ENCODE measurements at places on chromosomes 7 and 10. TPM values are rescaled to one million over a fixed set of nuclear protein-coding genes. Genes with fewer than 3 reads are reported as not detected.

Gene BAMBI
- polyA plus RNA-seq = 42.2 TPM

Gene HOXA11
- 35.9 TPM for polyA plus RNA-seq

DNA sequence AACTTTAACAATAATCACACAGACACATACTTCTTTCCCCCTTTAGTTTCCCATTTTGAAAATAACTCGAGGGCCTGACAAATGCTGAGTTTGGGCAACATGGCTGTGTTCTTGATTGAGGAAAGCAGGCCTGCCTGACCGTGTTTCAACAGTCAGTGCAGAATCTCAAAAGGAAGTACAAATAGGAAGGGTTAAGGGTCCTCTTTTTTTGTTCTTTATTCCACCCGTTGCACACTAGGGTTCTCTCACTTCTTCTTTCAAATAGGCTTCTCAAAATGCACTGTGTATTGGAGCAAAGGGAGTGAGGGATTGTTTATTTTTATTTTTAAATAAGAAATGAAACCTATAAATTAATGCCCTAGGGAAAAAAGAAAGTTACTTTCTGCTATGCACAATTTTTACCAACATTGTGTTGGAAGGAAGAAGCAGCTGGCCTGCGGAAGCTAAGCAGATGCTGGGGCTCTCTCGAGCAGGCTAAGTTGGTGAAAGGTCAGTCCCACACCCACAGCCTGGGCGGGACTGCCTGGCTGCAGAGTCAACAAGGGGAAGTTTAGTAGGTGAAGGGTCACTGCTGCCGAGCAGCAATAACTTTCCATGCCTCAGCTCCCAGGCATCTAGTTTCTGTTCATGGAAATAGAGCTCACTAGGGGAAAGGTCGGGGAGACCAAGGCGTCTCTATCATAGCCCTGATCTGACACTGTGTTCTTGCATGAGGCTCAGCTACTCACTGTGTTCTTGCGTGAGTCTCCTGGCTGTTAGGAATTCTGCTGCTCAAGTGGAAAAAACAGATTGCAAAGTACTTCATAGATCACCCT, 12.2 kb upstream of the PDK4 start:
- DNase-seq = peak; percentile 92

- no peak for DNase-seq
Measured at GRCh38 chr7:6502886-6503285, 48.4 kb downstream of the GRID2IP start.

DNA sequence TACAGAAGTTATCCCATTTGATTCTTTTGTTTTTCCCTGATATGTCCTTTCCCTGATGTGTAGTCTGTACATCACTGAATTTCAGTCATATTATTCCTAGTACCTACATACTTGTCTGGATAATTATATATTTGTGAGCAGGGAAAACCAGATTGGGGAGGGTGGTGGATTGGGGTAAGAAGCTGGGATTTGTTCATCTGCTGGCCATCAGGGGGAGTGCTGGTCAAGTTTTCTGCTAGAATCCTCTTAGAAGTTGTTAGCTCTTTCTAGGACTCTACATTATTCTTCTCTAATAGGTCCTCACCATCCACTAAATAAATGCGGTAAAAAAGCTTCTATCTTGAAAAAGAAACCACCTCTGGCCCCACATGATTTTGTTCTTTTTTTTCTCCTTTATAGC, 232.7 kb upstream of the TAC1 start:
- DNase-seq = peak; percentile 12

All from renal cortex interstitium (tissue), 15 donors.